Activated naive CD8-positive, alpha-beta T cell treated with anti-CD3 and anti-CD28 coated beads, Interleukin-2, amount 50 U/mL, for 24 hours (primary cell): ENCODE measurements at places on chromosomes 12 and 14.

DNA sequence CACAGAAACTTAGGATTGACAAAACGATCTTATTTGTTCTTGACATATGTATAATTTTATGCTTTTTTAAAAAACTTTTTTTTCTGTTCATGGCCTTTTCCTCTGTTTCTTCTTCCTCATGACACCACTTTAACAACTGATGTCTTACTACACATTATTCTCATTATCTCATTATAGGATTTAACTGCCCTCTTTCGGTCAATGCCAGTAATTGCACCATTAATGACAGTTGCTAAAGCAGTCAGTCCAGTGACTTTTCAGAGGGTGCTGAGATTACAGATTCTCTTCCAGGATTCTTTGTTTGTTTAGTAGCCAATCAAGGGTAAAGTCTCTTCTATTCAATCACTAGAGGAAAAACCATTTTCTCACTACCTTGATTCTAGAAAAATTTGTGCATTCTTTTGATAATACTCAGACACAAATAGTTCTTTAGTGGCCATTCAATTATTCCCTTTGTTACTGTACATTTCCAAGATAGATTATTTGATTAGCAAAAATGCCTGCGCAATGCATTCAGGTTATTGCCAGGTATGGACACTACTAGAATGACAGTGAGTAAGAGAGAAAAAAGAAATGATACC is 50.1 kb downstream of the KLRG1 start:
- DNase-seq: no peak
- peaks cover 41% of the 10 kb centered on the region for H3K4me1 ChIP-seq
- H3K27ac ChIP-seq: peak overlapping the region; percentile 31

DNA sequence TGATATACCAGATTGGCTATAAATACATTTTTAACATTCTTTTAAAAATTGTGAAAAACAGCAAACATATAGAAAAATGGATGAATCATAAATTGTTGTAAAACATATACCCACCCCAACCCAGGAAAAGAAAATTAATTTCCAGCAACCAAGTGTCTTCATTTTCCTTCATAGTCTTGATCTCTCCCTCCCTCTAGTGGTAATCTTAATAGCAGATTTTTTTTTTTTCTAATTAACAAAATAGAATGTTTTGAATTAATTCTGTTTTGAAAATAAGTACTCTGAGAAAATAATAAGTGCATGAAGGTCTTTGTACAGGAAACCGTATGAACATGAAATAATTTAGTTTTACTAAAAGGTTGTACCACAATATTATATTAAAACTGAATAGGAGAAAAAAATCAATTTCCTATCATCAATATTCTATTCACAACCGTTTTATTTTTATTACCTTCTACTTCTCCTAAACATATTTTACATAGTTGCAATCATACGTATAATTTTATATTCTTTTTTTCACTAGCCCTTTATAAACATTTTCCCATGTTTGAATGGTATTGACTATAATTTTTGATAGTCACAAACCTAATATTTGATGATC is 7.0 kb downstream of the ETNK1 start:
- peaks cover 78% of the 10 kb centered on the region for H3K4me1 ChIP-seq
- H3K36me3 ChIP-seq: peaks cover 34% of the 10 kb centered on the region
- no peak overlapping the region for H3K4me3 ChIP-seq
- no peaks in the 10 kb centered on the region for H3K27me3 ChIP-seq
- DNase-seq: no peak

GRCh38 chr12:520119-520518 is 60.4 kb downstream of the B4GALNT3 start:
- peaks cover 8% of the 10 kb centered on the region for H3K27me3 ChIP-seq
- H3K4me3 ChIP-seq: no peak overlapping the region
- no peaks in the 10 kb centered on the region for H3K36me3 ChIP-seq
- no peak for DNase-seq

DNA sequence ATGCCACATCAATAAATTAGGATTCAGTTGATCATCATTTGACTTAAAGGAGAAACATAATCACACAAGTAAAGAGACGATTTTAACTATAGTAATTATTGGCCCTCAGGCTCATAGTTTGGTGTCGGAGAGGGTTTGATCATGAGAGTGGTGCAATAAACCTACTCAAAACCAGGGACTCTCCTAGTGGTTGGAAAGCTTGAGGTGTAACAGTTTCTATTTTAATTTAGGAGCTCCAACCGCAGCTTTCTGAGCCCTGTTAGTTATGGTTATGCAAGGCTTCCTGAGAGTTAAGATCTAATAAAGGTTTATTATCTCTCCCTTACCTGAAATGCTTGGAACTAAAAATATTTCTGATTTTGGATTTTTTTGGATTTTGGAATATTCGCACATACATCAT is 36.4 kb downstream of the TMTC2 start:
- DNase-seq: no peak
- peaks cover 8% of the 10 kb centered on the region for H3K4me1 ChIP-seq
- H3K36me3 ChIP-seq: peaks cover 3% of the 10 kb centered on the region
- H3K4me3 ChIP-seq: no peak overlapping the region

GRCh38 chr12:105930557-105931503 is 207.9 kb downstream of the NUAK1 start:
- peaks cover 2% of the 10 kb centered on the region for H3K27me3 ChIP-seq
- no peaks in the 10 kb centered on the region for H3K4me1 ChIP-seq
- no peak for DNase-seq
- no peaks in the 10 kb centered on the region for H3K36me3 ChIP-seq

DNA sequence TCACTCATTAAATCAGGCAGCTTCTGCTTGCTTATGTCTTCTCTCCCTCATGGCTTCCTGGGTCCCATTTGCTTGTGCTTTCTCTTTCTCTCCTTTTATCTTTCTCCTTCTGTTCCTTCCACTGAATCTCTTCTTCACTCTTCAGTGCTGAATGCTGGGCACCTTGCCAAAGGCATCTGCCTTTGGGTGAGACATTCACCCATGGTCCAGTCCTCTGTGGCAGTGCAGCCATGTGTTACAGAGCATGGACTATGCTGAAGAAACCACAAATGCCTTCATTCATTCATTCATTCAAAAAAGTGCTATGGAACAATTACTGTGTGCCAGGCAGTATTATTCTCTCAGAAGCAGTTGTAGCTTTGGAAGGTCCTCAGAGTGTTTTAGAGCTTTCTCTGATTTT is 344.4 kb upstream of the STXBP6 start:
- no peak overlapping the region for H3K4me3 ChIP-seq
- no peak overlapping the region for H3K27ac ChIP-seq
- DNase-seq: no peak
- no peaks in the 10 kb centered on the region for H3K27me3 ChIP-seq
- peaks cover 17% of the 10 kb centered on the region for H3K4me1 ChIP-seq
- no peaks in the 10 kb centered on the region for H3K36me3 ChIP-seq

DNA sequence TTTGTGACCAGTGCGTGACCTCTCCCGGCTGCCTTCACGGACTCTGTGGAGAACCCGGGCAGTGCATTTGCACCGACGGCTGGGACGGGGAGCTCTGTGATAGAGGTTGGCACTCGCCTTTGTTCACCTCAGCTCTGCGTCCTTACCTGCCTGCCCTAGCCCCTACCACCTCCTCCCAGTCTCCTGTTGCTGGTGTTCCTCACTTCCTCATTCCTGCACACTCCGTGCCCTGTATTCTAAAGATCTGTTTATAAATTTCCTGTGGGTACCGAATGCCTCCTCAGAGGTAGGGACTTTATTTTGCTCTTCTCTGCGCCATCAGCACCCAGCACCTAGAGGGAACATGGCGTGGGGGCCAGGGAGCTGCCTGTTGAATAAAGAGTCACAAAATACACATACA is 2.3 kb downstream of the DLK1 start:
- H3K27ac ChIP-seq: no peak overlapping the region
- no peak for DNase-seq
- no peaks in the 10 kb centered on the region for H3K4me1 ChIP-seq
- peaks cover 35% of the 10 kb centered on the region for H3K27me3 ChIP-seq
- H3K4me3 ChIP-seq: no peak overlapping the region
- H3K36me3 ChIP-seq: no peaks in the 10 kb centered on the region

GRCh38 chr12:4962539-4963486 is 53.1 kb downstream of the KCNA1 start:
- peaks cover 21% of the 10 kb centered on the region for H3K27me3 ChIP-seq
- no peaks in the 10 kb centered on the region for H3K36me3 ChIP-seq
- no peak for DNase-seq
- H3K4me1 ChIP-seq: no peaks in the 10 kb centered on the region

GRCh38 chr12:45503899-45504298 is 225.6 kb upstream of the ARID2 start:
- H3K27ac ChIP-seq: no peak overlapping the region
- H3K4me3 ChIP-seq: no peak overlapping the region
- H3K4me1 ChIP-seq: no peaks in the 10 kb centered on the region
- no peak for DNase-seq
- no peaks in the 10 kb centered on the region for H3K36me3 ChIP-seq

- H3K27ac ChIP-seq: no peak overlapping the region
- H3K4me3 ChIP-seq: peak overlapping the region; percentile 77
- H3K27me3 ChIP-seq: peaks cover 51% of the 10 kb centered on the region
- no peak for DNase-seq
- peaks cover 21% of the 10 kb centered on the region for H3K4me1 ChIP-seq
Measured at GRCh38 chr12:30796891-30797371, 42.2 kb upstream of the CAPRIN2 start.

GRCh38 chr12:103642240-103642864 is 55.3 kb downstream of the STAB2 start:
- no peaks in the 10 kb centered on the region for H3K36me3 ChIP-seq
- H3K4me1 ChIP-seq: no peaks in the 10 kb centered on the region
- H3K27ac ChIP-seq: no peak overlapping the region

DNA sequence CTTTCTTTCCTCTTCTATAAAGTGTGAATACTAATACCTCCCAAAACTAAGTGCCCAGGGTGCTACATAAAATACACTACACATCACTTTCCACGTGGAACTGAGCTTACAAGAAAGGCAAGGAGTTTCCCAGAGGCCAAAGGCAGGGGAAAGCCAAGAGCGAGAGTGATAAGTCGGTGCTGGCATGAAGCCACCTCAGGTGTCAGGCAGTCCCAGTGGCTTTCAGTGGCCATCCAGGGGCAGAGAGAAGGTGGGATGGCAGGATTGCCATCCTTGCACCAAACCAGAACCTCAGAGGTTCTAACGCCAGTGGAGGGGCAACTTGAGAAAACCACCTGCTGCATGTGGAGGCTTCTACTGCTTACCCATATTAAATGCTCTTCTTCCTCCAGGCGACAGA is 79.7 kb upstream of the DIO3 start:
- H3K4me3 ChIP-seq: no peak overlapping the region
- no peak for DNase-seq
- peaks cover 8% of the 10 kb centered on the region for H3K27me3 ChIP-seq
- H3K4me1 ChIP-seq: no peaks in the 10 kb centered on the region
- H3K36me3 ChIP-seq: no peaks in the 10 kb centered on the region

DNA sequence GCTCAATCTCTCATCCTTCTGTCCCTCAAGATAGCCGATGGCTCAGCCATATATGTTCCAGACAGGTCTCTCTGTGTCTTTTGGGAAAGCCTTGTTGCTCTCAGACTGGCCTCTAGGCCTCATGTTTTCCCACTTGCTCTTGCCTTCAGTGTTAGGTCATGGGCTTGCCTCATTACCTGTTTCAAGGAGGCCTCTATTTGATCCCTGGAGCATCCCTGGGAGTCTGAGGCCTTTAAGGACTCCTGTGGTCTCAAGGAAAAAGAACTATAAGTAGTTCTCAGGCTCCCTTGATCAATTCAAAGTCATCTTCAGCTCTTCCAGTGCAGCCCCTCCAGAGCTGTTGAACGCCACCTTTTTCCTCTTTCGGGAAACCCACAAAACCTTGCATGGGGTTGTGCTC is 47.9 kb downstream of the NTF3 start:
- H3K27me3 ChIP-seq: peaks cover 3% of the 10 kb centered on the region
- H3K27ac ChIP-seq: no peak overlapping the region
- no peak overlapping the region for H3K4me3 ChIP-seq
- no peak for DNase-seq

GRCh38 chr14:70638416-70638815 is 3.3 kb upstream of the TTC9 start:
- H3K4me3 ChIP-seq: no peak overlapping the region
- no peak overlapping the region for H3K27ac ChIP-seq
- no peak for DNase-seq
- H3K4me1 ChIP-seq: peaks cover 28% of the 10 kb centered on the region
- H3K36me3 ChIP-seq: peaks cover 12% of the 10 kb centered on the region

GRCh38 chr12:107511292-107511691 is 174.3 kb upstream of the PWP1 start:
- H3K36me3 ChIP-seq: peaks cover 2% of the 10 kb centered on the region
- H3K4me3 ChIP-seq: no peak overlapping the region
- H3K27me3 ChIP-seq: no peaks in the 10 kb centered on the region
- DNase-seq: no peak

DNA sequence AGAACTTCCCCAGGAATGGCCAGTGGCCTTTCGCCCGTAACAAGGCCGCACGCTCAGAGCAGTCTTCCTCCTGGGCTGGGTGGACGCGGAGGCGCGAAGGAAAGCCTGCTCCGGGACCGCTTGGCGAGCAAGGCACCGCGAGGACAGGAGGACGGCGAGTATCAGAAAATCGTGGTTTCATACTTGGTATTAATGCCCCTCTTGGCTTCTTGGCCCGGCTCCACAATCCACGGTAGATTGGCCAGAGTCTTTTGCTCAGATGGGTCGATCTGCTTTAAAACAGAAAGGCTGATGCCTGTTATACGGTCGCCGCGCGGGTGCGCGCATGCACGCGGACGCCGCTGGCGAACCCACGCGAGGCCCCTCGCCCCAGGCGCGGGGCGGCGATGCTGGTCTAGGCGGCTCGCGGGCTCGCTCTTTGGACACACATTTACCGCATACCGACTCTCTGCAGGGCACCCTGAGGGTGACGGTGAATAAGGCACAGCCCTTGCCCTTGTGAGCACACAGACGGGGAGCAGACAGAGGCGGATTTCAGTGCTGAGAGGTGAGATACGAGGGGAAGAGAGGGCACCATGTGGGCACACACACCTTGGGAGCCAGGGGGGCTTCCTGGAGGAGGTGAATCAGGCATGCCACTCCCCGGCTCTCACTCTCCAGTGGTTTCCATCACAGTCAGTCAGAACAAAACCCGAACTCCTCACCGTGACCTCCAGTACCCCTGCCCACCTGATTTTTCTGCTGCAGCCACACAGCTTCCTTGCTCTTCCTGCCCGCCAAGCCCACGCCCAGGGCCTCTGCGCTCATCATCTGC is 100.7 kb downstream of the APAF1 start:
- peaks cover 31% of the 10 kb centered on the region for H3K4me1 ChIP-seq
- H3K4me3 ChIP-seq: peak overlapping the region; percentile 68
- peak overlapping the region; percentile 61 for H3K27ac ChIP-seq
- DNase-seq: peak; percentile 37
- H3K36me3 ChIP-seq: no peaks in the 10 kb centered on the region
- peaks cover 48% of the 10 kb centered on the region for H3K27me3 ChIP-seq

DNA sequence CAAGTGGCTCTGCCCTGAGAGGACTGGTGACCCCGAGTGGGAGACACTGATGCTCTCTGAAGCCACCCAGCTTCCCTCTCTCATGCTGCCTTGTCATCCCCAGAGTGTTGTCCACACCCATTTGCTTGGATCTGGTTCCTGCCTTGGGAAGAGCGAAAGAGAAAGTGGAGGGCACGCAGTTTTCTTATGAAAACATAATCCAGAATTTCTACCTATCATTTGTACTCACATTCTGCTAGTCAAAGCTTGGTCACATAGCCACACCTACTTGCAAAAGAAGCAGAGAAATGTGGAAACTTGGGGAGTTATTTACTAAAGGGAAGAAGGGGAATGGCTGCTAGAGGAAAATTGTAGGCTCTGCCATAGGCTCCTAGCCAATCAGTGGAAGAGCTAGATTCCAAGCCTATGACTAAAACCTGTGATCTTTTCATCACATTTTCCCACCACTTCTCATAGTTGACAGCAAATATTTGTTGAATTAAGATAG is 326.3 kb downstream of the ZFP36L1 start:
- H3K4me3 ChIP-seq: no peak overlapping the region
- DNase-seq: no peak
- H3K27me3 ChIP-seq: no peaks in the 10 kb centered on the region
- no peak overlapping the region for H3K27ac ChIP-seq
- peaks cover 43% of the 10 kb centered on the region for H3K4me1 ChIP-seq
